Activated T-cell treated with anti-CD3 and anti-CD28 coated beads, Interleukin-2, amount 50 U/mL, for 48 hours (primary cell): ENCODE measurements at places on chromosomes 3 and 15.

DNA sequence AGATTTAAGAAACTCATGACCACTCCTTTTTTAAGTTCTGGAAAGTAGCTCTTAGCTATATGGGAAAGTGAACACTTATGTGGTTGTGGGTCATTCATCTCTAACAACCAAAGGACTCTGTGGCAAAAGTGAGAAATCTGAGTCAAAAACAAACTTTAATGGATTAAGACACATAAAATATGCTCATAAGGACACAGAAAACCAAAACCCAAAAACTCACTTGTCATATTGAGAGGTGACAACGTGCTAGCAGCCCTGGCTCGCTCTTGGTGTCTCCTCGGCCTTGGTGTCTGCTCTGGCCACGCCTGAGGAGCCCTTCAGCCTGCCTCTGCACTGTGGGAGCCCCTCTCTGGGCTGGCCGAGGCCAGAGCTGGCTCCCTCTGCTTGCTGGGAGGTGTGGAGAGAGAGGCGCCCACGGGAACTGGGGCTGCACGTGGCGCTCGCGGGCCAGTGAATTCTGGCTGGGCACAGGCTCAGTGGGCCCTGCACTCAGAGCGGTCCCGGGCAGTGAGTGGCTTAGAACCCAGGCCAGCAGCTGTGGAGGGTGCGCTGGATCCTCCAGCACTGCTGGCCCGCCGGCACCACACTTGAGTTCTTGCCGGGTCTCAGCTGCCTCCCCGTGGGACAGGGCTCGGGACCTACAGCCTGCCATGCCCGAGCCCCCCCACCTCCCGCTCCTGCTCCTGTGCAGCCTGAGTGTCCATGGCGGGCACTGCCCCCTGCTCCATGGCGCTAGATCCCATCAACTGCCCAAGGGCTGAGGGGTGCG, 30.3 kb upstream of the SKIL start:
- no peak for DNase-seq

DNA sequence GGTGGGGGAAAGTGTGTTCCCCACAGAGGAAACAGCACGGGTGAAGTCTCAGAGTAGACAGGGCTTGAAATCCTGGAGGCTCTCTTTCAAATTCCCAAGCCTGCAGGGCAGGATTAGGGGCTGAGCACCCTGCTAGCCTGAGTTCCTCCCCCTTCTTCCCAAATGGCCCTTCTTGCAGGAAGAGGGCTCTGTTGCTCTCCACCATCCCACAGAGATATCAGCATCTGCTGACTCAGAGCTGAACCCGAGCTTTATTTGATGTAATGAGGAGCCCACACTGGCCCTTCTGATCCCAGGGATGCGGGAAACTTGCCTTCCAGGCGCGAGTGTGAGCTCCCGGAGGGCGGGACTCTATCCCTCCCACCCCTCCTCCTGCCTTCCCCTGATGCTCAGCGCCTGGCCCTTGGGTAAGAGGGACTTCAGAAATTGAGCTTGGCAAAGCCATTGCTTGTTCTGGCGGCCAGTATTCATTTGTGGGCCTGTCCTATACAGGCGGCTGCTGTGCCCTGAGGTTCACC, 1.4 kb upstream of the STRA6 start:
- DNase-seq: no peak

DNA sequence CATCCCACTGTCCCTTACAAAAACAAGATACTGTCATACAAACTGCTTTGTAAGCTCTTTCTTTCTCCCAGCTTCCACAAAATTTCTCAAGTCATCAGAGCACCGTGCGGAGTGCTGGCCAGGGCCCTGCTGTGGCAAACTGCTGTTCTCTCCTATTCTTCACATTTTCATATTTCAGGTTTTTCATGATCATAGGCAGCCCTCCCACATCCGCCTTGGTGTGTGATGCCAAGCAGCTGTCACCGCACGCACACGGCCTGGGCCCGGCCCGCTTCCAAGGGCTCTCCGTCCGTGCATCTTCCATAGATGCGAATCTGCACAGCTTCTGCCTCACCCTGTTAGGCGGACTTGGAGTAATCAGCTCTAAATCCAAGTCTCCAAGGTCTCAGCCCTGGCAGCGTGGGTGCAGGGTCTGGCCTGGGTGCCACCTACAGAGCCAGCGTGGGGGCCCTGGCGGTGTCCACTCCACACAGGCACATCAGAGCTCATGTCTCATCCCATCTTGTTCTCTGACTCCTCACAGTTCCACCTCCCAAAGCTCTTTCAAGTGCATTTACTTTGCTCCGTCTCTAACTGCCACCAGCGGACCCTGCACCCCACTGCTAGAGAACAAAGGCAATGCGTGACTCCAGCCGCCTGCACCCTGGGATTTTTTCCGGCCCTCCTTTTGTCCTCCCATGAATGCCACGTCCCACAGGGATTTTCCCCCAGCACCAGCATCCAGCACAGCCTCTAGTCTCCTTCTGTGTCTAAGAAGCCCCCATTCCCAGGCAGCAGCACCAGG, 27.2 kb downstream of the CYFIP1 start:
- no peak for DNase-seq

GRCh38 chr3:134039161-134039862, 9.6 kb upstream of the SLCO2A1 start:
- no peak for DNase-seq

GRCh38 chr3:121997372-121997771, 24.7 kb downstream of the ILDR1 start:
- DNase-seq: no peak

DNA sequence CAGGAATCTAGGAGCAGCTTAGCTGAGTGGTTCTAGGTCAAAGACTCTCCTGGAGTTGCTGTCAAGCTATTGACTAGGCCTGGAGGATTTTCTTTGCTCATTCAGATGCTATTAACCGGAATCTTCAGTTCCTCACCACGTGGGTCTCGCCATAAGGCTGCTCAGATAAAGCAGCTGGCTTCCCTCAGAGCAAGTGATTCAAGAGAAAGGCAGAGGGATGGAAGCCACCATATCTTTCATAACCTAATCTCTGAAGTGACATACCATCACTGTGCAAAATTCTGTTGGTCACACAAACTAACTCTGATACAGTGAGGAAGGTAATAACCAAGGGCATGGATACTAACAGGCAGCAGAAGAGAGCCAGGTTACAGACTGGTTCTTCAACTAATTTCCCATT, 72.7 kb upstream of the FLNB start:
- DNase-seq: no peak

- DNase-seq: no peak
Observed at GRCh38 chr3:170207717-170208116, 14.5 kb upstream of the PRKCI start.

GRCh38 chr15:92942706-92943105, 42.6 kb downstream of the CHD2 start:
- no peak for DNase-seq

DNA sequence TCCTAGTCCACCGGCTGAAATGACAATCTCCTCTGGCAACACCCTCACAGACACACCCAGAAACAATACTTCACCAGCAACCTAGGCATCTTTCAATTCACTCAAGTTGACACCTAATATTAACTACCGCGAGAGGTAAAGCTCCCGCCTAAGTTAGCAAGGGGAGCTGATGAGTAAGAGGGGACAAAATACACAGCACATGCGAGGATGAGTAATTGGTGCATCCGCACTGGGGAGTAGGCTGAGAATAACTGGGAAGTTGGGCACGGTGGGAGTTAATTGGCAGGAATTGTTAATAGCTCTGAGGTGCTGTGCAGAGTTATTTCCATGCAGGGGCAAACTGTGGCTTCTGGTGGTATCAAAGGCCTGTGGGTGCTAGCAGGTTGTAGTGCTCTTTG, 14.5 kb upstream of the PLD1 start:
- no peak for DNase-seq

DNA sequence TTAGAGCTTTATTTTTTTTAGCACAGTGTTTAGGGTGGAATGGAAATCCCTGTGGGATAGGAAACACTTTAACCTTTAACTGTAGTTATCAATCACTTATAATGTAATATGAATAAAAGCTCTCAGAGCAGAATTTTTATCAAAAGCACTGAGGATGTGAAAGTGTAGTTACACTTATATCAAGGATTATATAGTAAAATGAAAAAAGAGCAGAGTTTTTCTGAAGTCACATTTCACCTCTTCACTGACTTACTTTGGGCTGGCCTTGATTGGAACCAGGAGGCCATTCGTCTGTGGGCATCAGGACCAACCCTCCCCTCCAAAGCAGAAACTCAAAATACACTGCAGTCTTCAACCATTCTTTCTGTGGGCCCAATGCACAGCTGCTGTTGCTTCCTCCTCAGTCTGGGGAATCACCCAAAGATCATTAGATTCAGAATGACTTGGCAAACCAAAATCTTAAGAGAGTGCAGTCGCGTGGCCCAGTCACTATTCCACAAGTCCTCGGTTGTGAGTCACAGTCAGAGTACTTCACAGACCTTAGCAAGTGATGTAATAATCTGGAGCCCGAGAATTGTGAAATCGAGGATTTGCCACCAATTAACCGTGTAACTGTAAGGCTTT, 132.6 kb upstream of the COL8A1 start:
- DNase-seq: no peak

DNA sequence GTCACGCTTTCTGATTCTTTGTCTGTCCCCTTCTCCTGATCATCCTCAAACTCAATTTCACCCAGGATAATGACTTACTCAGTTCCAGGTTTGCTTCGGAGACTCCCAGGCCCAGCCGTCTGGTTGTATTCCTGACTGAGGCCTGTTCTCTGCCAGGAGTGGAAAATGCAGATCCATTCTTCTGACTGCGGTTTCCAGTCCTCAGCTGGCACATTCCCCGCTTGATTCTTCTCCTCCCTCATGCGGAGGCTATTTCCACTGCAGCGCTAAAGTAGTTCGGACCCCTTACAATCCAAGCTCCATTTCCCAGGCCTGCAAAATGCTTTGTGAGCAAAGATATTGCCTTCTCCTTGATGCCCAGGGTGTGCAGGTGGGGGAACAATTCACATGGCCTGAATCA, 47.2 kb upstream of the GALNT15 start:
- DNase-seq: no peak

- no peak for DNase-seq
Observed at GRCh38 chr15:44024155-44024554, 170.9 kb downstream of the FRMD5 start.

DNA sequence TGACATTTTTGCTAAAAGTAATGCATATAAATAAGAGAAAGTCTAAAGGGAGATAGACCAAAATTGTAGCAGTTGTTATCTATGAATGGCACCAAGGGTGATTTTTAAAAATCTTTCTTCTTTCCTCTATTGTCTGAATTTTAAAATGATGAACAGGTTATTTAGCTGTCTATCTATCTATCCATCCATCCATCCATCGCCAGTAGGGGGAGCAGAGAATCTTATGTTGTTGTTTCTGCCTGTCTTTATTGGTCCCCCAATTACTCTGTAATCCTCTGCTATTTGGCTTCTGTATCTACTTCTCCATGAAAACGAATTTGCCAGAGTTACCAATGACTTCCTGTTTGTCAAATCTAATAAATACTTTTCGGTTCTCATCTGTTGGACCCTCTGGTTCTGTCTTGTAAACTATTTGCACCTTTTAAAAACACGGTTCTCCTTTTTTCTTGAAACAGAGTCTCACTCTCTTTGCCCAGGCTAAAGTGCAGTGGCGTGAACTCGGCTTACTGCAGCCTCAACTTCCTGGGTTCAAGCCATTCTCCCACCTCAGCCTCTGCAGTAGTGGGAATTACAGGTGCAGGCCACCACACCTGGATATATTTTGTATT, 86.0 kb downstream of the ECT2 start:
- DNase-seq: no peak

DNA sequence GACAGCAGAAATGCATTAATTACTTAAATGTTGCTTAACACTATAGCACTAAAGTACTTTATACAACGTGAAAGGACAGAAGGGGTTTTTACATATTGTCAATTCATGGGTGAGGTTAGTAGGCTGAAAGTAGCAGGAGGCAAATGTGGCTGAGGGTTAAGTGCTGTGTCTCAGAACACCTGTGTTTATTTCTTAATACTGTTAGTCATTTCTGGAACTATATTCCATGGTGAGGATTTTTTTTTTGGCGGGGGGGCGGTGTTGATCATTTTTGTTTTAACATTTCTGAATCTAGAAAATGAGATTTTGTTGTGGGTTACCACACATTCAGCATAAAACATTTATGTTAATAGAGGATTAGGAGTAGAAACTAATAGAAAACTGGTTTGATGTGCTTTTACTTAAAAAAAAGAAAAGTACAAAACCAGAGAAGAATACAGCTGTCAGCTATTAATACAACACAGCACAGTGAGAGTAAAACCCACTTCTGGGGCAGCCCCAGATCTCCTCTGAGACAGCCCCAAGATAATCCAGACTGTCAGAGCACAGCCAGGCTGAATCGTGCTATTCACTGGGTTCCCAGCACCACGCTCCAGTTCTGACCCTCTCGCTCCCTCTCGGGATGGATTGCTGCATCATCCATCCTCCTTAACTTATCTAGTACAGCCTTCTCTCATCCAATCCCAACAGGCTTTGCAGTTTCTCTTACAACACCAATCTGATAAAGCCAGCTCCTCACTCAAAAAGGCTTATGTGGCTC, 307.7 kb downstream of the TUSC7 start:
- no peak for DNase-seq

- no peak for DNase-seq
Observed at GRCh38 chr15:80822256-80822655, 43.1 kb downstream of the CEMIP start.

GRCh38 chr15:93462690-93463089, 373.7 kb upstream of the RGMA start:
- DNase-seq: no peak

DNA sequence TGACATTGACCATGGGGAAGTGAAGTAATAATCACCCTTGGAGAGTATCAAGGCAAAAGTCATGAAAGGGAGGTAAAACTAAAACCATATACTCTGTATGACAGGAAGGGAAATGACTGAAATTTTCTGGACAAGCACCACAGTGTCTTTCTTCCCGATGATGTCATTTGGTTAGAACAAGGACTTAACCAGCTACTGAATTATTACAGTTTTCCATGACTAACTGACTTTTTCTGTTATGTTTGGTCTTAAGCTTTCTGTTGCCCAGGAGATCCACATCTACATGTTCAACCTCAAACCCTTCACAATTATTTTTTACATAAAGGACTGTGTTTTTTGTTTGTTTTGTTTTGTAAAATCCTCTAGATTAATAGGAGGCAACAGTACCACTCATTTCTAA, 191.9 kb upstream of the IL12A start:
- DNase-seq: no peak

- no peak for DNase-seq
Observed at GRCh38 chr3:79284781-79285180, 483.0 kb downstream of the ROBO1 start.
